ENCODE measurements at places on chromosomes 3 and 15.

GRCh38 chr3:171240504-171240835 lies 213.9 kb upstream of the SLC2A2 start:
- DNase-seq: no peak

- DNase-seq: no peak
Measured at GRCh38 chr3:54356261-54357045, 234.1 kb downstream of the CACNA2D3 start.

DNA sequence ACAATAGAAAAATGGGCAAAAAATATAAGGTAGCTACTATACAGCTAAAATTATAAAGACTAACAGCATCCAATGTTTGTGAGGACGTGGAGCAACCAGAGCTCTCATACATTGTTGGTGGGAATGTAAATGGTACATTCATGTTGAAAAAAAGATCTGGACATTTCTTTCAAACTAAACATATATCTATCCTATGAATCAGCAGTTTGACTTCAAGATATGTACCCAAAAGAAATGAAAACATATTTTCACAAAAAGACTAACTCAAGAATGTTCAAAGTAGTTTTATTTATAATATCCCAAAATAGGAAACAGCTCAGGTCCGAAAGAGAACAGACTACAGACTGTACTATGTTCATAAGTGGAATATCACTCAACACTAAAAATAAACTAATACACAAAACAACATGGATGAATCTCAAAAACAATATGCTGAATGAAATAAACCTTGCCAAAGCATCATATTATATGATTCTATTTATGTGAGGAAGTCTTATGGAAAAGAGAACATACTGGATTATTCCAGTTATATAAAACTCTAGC lies 8.8 kb upstream of the TTBK2 start:
- DNase-seq: no peak

- DNase-seq: no peak
Measured at GRCh38 chr15:82995938-82996337, 9.9 kb downstream of the RAMAC start.

DNA sequence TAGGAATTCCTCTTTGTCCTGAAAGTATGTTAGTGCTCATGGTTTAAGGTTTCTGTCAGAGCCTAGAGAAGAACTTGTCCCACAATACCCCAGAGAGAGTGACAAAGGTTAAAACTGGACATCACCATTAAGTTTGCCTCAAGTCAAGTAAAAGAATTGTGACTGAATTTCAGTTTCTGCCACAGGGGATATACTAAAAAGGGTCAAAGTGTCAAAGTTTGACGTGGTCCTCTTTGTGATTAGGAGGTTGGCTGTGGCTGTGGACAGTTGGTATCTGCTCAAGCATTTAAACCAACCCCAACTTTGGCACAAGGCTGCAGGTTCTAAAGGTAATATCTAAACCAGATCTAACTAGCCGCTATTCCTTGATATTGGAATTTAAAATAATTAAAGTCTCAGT lies 26.1 kb downstream of the FMN1 start:
- DNase-seq: no peak

DNA sequence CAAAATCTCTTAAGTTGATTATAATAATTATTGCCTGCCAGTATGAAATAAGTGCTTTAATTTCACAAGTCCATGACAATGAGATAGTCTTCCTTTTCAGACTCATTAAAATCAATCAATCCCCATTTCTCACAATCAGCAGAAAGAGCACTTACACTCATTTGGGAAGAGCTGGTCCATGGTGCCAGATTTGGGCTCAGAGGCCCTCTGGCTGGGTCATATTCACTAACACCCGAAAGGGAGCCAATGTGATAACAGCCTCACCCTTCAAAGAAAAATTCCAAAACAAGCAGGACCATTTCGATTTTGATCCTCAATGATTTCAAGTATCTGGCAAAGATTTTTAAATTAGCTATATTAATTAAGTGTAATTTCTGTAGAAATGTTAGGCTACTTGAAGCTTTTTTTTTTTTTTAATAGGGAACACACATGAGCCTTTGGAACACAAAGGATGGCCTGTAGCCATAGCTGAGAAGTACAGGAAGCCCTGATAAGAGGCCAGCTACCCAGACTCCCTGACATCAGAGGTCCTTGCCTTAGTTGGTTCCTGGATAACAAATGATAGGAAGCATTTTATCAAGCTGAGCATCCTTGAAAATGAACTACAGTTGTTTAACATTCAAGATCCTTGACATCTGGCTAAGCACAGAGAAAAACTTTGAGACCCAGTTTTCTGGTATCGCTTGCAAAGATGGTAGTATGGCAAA lies 17.1 kb downstream of the MCF2L2 start:
- DNase-seq: no peak

- DNase-seq: no peak
Measured at GRCh38 chr3:76500746-76501275, 539.1 kb upstream of the ROBO2 start.

GRCh38 chr3:128858167-128858566 lies 21.3 kb upstream of the ACAD9 start:
- no peak for DNase-seq

- DNase-seq: no peak
Measured at GRCh38 chr15:68794863-68795262, 25.8 kb downstream of the ANP32A start.

All from CD4-positive, alpha-beta T cell treated with Interferon gamma for 1 hour (primary cell).